ENCODE measurements at places on chromosomes 12 and 14.

- DNase-seq, result no peak
Observed at GRCh38 chr14:54606178-54606577, 39.2 kb downstream of the SAMD4A start.

DNA sequence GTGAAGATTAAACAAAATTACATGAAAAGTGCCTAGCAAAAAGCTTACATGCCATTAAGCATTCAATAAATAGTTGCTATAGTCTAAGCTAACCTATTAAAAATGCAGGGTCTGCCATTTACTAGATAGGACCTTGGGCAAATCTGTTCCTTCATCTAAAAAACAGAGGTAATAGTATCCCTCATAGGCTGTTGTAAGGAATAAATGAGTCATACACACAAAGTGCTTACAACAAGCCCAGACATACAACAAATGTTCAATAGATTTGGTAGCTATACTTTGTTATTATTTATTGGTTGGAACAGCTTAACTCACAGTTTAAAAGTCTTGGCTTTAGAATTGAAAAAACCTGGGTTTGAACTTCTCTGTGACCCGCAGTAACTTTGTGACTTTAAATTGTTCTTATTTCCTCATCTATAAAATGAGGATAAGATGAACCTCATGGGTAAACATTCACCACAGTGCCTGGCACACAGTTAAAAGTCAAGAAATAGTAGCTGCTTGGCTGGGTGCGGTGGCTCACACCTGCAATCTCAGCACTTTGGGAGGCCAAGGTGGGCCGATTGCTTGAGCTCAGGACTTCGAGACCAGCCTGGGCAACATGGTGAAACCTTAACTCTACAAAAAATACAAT lies 24.7 kb downstream of the HEATR5A start:
- DNase-seq, result no peak

DNA sequence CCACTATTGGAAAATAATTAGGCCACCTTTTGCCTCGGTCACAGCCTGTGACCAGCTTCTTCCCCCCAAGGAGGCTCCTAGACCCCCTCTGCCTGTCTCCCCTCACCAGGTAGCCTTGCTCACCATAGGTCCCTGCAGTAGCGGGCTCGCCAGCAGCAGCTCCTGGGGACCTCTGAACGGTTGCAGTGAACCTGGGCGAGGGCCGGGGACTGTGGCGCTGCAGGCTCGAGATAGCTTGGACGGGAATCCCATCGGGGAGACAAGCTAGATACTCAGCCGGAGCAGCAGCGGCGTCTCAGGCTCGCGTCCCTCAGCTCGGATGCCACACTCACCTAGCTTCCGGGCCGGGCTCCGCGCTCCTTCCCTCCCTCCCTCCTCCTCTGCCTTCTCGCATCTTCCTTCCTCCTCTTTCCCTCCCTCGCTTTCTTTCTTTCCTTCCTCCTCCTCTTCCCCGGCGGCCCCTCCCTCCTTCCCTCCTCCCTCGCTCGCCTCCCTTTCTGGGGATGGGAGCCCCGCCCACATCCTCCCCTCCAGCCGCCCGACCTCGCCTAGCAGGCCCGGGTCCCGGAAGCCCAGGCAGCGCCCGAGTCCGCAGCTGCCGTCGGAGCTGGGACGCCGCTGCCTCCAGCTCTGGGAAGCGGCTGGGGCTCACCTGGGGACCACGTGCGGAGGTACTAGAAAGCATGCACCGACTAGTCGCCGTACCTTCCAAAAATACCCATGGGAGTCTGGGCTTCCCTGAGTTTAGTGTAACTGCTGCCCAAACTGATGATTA lies at the start of gene BMP4:
BMP4 (minus strand) TSS at position 399 of the 775 bp plus-strand sequence. CDS start 4,603 bp downstream, outside the sequence.
- DNase-seq, result peak; percentile 63

DNA sequence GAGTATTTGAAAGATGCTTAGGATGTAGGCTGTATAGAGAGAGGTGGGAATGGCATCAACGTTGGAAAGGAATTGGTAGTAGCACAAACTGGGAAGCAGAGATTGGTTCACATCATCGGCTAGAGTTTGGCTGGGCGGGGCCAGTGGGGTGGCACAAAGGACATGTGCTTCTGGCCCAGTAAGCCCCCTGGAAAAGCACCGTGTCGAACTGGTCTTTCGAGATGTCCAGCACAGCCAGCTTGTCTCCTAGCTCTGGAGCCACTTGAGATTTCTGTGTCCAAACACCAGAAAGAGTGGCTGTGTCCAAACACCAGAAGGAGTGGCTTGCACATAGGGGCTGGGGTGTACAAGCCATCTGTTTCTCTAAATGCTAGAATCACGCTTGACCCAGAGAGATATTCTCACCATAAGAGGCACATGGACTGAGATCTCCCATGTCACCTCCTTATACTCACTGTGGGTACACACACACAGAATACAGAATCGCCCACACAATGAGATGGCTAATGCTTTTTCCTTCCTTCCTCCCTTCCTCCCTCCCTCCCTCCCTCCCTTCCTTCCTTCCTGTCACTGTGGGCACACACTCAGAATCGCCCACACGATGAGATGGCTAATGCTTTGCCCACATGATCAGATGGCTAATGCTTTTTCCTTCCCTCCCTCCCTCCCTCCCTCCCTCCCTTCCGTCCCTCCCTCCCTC lies 41.8 kb upstream of the KCNK13 start:
- no peak for DNase-seq

DNA sequence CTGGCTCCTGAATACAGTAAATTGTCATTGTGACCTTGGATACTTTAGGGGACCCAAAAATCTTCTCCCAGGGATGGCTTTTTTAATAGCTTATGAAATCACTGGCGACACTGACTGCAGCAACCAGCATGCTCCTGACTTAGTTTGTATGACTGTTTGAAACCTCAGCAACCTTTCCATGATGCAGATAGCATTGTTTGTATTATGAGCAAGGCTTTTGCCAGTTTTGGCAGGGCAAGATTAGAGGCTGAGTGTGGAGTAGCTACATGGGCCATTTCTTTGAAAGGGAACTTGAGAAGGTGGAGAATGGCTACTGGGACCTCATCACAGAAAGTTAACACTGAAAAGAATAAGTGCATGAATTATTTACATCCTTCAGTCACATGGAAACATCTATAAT lies 50.9 kb downstream of the SLC4A8 start:
- DNase-seq, result no peak

DNA sequence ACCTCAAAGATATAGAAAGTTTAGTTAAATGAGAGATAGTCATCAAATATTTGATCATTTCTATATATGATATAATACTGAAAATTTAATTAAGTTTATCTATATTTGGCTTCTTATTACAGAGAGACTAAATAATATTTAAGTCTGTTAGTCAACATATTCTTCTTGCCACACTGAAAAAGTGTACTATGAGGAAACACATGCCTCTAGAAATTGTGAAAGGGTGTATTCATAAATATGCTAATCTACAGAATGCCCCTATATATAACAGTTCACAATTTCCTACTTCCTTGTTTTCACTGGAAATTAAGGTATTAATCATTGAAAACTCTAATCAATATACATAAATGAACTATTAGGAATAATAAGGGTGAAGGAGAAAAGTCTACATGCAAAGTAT lies 31.4 kb upstream of the ETV6 start:
- no peak for DNase-seq

DNA sequence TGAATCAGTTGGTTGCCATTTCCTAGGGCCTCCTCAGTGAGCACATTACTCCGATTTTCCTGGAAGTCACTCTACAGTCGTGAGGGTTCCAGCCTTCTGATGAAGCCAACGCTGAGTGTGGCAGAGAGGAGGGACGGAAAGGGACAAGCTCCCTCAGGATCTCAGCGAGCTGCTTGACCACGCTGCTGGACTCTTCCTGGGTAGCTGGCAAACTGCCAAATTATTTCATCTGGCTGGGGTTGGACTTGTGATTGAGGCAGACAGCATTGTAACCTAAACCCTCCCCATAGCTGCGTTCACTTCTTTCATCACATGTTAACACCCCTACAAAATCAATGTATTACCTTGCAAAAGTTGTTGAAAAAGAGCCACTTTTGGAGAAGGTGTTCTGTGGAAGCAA lies 69.6 kb upstream of the CHST11 start:
- no peak for DNase-seq

- DNase-seq, result no peak
Observed at GRCh38 chr12:96208346-96208745, 14.2 kb downstream of the ELK3 start.

- peak; percentile 5 for DNase-seq
Observed at GRCh38 chr12:47190905-47191304, 111.1 kb upstream of the AMIGO2 start.

- no peak for DNase-seq
Observed at GRCh38 chr12:77163074-77164038, 98.0 kb upstream of the E2F7 start.

DNA sequence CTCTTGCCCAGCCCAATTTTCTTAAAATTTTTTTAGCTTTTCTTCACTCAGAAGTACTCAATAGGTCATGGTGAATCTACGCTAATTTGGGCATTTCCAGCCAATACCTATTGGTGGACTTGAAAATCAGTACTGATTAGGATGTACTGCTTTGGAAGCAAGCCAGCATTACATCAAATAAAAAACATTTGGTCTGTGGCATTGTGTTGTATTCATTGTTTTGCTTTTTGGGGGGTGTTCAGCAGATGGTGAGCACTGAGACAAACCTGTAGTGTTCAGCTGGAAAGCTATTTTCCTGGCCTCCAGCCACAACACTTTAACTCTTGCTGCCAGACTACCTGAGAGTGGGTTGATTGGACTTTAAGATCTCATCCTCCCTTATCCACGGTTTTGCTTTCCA lies 4.0 kb downstream of the MAPKAPK5 start:
- DNase-seq, result no peak

DNA sequence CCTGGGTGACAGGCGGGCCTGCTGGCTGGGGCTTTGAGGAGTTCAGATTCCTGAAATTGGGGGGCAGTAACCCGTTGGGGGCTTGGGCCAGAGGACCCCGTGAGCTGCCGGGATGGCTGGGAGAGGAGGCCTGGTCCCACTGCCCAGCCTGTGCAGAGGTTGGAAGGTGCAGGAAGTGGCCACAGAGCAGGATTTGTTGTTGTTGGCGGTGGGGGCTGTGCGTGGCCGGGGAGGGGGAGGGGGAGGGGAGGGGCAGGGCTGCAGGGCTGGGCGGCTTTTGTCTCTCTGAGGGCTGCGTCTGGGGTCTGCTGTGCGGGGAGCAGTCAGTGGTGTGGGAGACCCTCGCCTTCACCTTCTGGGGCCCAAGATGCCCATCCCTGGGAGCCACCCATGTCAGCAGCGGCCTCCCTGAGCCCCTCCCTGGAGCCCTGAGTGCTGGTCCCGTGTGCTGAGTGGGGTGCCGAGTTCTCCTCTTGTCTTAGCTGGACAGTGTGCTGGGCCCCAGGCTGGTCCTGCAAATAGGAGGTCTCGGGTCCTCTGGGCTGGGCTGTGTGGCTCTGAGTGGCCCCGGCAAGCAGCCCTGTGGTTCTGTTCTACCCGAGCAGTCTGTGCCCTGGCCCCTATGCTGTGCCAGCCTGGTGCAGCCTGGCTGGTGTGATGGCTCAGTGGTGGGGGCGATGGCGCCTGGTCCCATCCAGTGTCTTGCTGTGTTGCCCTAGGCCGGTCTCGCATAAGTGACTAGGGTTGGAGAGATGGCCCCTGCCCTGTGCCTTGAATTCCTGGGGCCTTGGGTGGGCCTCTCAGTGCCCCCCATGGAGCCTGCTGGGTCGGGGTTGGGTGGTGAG lies 10.3 kb downstream of the KIF26A start:
- no peak for DNase-seq

DNA sequence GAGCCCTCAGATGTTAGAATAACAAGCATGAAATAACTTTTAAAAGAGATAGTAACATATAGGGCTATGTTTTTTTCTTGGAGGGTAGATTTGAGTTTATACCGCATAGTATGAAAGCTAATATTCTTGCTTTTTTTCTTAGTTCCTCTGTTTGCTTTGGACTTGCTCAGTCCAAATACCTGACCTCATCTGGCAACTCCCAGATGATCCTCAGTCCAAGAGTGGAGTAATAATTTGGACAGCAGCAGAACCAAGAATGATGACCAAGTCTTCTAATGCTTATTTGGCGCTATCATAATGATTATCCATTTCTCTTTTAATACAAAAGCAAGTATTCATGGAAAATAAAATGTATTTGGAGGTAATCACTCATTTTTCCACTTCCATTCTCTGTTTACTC lies 45.6 kb downstream of the GUCY2C start:
- DNase-seq, result no peak

DNA sequence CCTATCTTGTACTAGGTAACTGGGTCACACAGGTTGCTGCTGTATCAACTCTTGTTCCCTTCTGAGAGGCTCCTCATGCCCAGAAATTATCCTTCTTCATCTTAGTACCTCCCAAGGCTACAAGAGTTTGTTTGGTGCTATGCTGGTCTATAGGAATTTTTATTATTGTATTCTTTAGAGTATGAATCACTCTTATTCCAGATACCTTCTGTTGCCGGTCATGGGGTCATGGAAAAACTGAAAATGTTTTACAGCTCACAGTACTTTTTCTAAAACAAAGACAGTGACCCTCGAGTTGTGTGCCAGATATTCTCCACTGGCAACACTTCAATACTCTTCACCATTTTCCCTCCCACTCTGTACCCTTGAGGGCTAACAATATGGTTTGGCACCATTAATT lies 1598.0 kb upstream of the TMEM132C start:
- no peak for DNase-seq

DNA sequence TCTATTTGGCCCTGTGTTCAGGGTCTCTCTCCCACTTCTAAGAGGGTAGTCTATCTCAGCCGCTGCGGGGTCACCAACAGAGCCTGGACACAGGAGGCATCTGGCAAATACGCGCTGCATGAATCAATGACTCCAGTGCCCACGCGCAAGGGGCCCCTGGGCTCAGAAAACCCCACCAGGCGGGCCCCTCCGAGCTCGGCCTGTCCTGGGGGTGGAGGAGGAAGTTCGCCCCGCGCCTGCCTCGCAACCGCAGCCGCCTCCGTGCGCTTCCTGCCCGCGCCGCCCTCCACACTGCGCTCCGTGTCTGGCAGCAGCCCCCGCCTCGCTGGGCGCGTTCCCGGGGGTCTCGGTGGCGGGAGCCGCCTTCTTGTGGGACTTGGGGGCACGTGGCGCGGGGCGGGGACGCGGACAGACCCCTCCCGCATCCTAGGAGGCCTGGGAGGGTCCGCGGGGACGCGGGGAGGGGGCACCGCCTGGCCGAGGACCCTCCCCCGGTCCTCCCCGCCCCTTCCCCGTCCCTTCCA lies 811 bp upstream of the FBRSL1 start:
- no peak for DNase-seq

DNA sequence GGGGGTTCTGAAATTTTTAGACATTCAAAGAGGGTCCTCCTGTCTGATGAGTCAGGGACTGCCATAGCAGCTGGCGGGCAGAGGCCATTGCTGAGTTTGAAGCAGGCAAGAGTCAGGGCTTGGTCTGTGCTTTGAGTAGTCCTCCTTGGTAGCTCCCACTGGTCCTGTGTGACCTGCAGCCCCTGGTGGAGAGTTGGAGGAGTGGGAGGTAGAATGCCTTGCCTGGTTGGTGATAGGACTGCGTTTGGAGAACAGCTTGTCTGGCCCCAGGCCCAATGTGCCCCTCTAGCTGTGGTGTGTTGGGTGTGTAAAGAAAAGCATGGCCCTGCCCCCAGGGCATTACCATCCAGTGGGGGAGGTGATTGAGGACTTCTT lies 116.7 kb downstream of the BEGAIN start:
- no peak for DNase-seq

Data from Kasumi-1 (cell line).